Ovary (tissue), 10 donors: ENCODE measurements at places on chromosomes 6 and 20. TPM values are rescaled to one million over a fixed set of nuclear protein-coding genes. Genes with fewer than 3 reads are reported as not detected.
A peak's percentile ranks its signal among the peaks of the same experiment; 100 is the strongest.

Gene SLA2
- 0.23 TPM for total RNA-seq

GRCh38 chr20:45157962-45158361, 16.7 kb upstream of the PI3 start:
- no peak overlapping the region for H3K27ac ChIP-seq
- no peaks in the 10 kb centered on the region for H3K27me3 ChIP-seq
- no peak for DNase-seq
- H3K4me3 ChIP-seq = no peak overlapping the region
- H3K4me1 ChIP-seq = no peaks in the 10 kb centered on the region

Gene LPIN3
- total RNA-seq = 21.2 TPM

GRCh38 chr6:35082046-35082732, 59.0 kb downstream of the TCP11 start:
- no peak overlapping the region for H3K4me3 ChIP-seq
- H3K36me3 ChIP-seq = no peaks in the 10 kb centered on the region
- no peaks in the 10 kb centered on the region for H3K4me1 ChIP-seq
- no peak overlapping the region for H3K27ac ChIP-seq
- DNase-seq = no peak
- H3K27me3 ChIP-seq = no peaks in the 10 kb centered on the region

Gene KIAA0408
- 2.0 TPM for total RNA-seq

DNA sequence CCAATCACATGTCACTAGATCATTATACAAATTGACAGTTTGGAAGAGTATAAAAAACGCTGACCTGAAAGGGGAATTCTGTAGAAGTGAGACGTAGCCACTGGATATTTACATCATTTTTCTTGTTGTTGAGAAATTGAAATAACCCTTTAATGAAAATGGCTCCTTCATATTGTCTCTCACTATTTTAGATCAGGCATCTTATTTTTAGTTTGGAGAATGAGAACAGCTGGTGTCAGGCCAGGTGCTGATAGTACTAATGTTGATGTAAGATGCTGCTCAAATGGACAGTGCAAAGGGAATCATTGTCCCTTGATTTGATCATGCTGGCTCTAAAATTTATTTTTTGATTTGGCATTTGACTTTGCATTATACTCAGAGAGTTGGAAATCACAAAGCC, 17.4 kb downstream of the NKAIN2 start:
- H3K4me3 ChIP-seq = no peak overlapping the region
- no peaks in the 10 kb centered on the region for H3K36me3 ChIP-seq
- DNase-seq = no peak

DNA sequence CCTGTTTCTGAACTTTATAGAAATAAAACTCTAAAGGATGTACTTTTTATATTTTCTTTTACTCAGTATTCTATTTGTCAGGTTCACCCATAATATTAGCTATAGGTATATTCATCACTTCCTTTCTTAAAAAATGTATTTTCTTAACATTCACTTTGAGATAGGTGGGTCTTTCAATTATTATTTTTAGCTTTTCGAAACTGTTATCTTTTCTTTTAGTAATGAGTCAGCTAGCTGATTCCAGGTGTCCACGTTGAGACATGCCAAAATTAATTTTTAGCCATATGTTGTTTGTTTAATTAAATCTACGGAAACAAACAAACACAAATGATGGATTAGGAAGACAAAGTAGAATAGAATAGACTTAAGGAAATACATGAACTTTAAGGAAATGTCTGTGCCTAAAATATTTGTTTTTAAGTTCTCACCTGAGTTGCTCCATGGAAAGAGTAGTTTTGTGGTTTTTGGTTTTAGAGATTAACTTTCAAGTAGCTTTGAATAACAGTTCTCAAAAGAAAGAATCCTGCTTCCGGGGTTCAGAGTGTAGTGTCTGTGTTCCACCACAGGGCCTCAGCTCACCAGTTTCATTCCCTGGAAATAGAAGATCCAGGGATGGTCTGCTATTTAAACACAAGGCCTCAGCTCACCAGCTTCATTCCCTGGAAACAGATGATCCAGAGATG, 435.0 kb downstream of the HAO1 start:
- no peak overlapping the region for H3K4me3 ChIP-seq
- no peaks in the 10 kb centered on the region for H3K4me1 ChIP-seq
- H3K27me3 ChIP-seq = no peaks in the 10 kb centered on the region
- DNase-seq = no peak

- no peak overlapping the region for H3K27ac ChIP-seq
- H3K4me3 ChIP-seq = no peak overlapping the region
- no peaks in the 10 kb centered on the region for H3K36me3 ChIP-seq
- no peak for DNase-seq
Observed at GRCh38 chr20:16203096-16203495, 370.2 kb downstream of the KIF16B start.

- H3K4me1 ChIP-seq = no peaks in the 10 kb centered on the region
- H3K27me3 ChIP-seq = no peaks in the 10 kb centered on the region
- H3K27ac ChIP-seq = no peak overlapping the region
- H3K36me3 ChIP-seq = peaks cover 2% of the 10 kb centered on the region
- DNase-seq = no peak
Observed at GRCh38 chr6:35282472-35282871, 15.1 kb upstream of the DEF6 start.

GRCh38 chr20:62768551-62769287, 27.6 kb upstream of the MRGBP start:
- H3K4me3 ChIP-seq = no peak overlapping the region
- H3K27me3 ChIP-seq = no peaks in the 10 kb centered on the region

Gene RNGTT
- total RNA-seq = 13.9 TPM

- H3K4me3 ChIP-seq = no peak overlapping the region
- no peak overlapping the region for H3K27ac ChIP-seq
- no peaks in the 10 kb centered on the region for H3K27me3 ChIP-seq
- no peak for DNase-seq
- H3K36me3 ChIP-seq = no peaks in the 10 kb centered on the region
- peaks cover 1% of the 10 kb centered on the region for H3K4me1 ChIP-seq
Observed at GRCh38 chr6:113050979-113051378, 703.8 kb downstream of the RFPL4B start.

GRCh38 chr6:132251711-132252110, 149.6 kb downstream of the MOXD1 start:
- no peak overlapping the region for H3K4me3 ChIP-seq
- no peaks in the 10 kb centered on the region for H3K36me3 ChIP-seq
- DNase-seq = no peak
- H3K27me3 ChIP-seq = no peaks in the 10 kb centered on the region
- no peak overlapping the region for H3K27ac ChIP-seq

Gene CENPW
- total RNA-seq = 8.0 TPM

Gene LCA5
- total RNA-seq = 9.4 TPM

Gene HCRTR2
- total RNA-seq = not detected

DNA sequence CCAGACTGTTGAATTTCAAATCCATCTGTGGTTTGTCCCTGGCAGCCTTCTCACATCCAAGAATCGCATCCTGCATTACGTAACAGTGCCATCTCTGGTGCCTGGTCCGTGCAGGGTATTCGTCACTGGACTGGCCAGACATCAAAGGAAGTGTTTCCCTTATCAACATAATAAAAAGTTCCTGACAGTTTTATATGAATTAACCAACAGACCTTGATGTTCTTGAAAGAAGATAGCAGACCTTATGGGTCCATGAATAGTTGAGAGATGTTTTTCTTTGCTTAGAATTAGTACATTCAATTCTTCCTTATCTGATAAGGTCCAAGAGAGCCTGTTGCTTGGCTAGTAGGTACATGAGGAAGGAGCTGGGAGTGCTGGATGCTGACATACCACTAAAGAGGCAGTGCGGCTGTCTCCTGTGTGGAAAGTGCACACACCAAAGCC, 77.6 kb downstream of the PHACTR2 start:
- no peaks in the 10 kb centered on the region for H3K27me3 ChIP-seq
- H3K4me3 ChIP-seq = no peak overlapping the region

- H3K4me3 ChIP-seq = peak within 1 kb of the TSS; percentile 91
- H3K36me3 ChIP-seq = no peaks in the 10 kb centered on the region
- no peaks in the 10 kb centered on the region for H3K27me3 ChIP-seq
Observed at GRCh38 chr6:19836799-19837510, at the start of gene ID4. Gene ID4, plus strand, starts transcription at chr6:19837370. Its CDS starts 385 bp downstream, at chr6:19837755.

DNA sequence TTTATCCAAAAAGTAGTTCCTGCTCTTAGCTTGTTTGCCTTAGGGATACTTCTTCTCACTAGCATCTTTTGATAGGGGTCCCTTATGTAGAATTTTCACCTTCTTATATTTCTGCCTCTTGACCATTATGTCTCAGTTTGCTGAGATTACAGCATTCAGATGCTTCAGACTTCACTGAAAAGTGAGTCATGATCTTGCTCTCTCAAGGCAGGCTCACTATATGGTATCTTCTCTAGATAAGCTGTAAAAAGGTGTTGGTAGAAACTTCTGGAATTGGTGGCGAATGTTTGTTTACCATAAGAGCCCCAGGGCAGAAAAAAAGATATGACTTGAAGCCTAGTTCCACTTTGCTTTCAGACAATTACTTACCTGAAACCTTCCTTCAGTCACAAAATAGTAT, 19.7 kb downstream of the GTPBP2 start:
- no peak for DNase-seq
- no peaks in the 10 kb centered on the region for H3K27me3 ChIP-seq
- H3K36me3 ChIP-seq = no peaks in the 10 kb centered on the region
- no peak overlapping the region for H3K27ac ChIP-seq

GRCh38 chr6:1053586-1053985, 258.3 kb upstream of the FOXQ1 start:
- no peaks in the 10 kb centered on the region for H3K27me3 ChIP-seq
- no peak overlapping the region for H3K4me3 ChIP-seq
- H3K27ac ChIP-seq = no peak overlapping the region
- H3K4me1 ChIP-seq = no peaks in the 10 kb centered on the region
- no peak for DNase-seq
- H3K36me3 ChIP-seq = no peaks in the 10 kb centered on the region

GRCh38 chr20:49762940-49763766, 49.5 kb upstream of the B4GALT5 start:
- H3K27ac ChIP-seq = no peak overlapping the region
- H3K4me1 ChIP-seq = no peaks in the 10 kb centered on the region
- no peaks in the 10 kb centered on the region for H3K36me3 ChIP-seq
- no peaks in the 10 kb centered on the region for H3K27me3 ChIP-seq
- H3K4me3 ChIP-seq = no peak overlapping the region
- no peak for DNase-seq

DNA sequence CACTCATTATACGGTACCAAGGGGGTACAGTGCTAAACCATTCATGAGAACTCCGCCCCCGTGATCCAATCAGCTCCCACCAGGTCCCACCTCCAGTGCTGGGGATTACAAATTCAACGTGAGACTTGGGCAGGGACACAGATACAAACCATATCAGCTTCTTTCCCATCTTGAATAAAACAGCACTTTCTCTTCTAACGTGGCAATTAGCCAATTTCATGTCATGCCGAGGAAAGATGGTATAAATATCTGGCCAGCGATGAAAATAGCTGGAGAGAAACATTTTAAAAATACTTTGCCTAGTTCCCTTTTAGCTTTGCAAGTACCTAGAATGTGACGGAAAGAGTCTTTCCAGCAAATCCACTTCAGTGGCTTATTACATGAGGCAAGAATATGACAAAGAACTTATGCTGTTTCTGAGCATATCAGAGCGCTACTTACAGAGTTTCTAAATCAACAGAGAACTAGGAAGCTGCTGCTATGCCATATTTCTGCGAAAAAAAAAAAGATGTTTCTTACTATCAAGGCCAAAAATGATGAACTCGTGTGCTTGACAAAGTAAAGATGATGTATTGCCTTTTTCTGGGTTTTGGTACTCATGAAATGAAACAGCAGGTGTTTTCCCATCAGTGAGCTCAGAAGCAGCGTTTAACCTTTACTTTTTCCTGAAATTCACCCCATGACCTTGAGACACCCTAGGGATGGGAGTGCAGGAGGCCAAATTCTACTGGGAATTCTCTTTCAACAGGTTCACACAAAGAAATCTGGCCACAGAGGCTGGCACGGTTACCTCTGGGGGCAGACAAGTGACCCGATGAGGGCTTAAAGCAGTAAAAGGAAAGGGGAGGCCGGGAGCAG, 37.9 kb downstream of the AGPAT4 start:
- no peak overlapping the region for H3K27ac ChIP-seq
- H3K4me3 ChIP-seq = no peak overlapping the region
- DNase-seq = no peak
- no peaks in the 10 kb centered on the region for H3K36me3 ChIP-seq
- H3K27me3 ChIP-seq = no peaks in the 10 kb centered on the region

Gene ZC2HC1B
- not detected for total RNA-seq

- no peak overlapping the region for H3K27ac ChIP-seq
- H3K4me3 ChIP-seq = no peak overlapping the region
- no peak for DNase-seq
- H3K36me3 ChIP-seq = no peaks in the 10 kb centered on the region
- no peaks in the 10 kb centered on the region for H3K4me1 ChIP-seq
Observed at GRCh38 chr6:153058909-153059308, 56.4 kb upstream of the MTRF1L start.
